ENCODE measurements at places on chromosomes 13 and 19.
A peak's percentile ranks its signal among the peaks of the same experiment; 100 is the strongest.

DNA sequence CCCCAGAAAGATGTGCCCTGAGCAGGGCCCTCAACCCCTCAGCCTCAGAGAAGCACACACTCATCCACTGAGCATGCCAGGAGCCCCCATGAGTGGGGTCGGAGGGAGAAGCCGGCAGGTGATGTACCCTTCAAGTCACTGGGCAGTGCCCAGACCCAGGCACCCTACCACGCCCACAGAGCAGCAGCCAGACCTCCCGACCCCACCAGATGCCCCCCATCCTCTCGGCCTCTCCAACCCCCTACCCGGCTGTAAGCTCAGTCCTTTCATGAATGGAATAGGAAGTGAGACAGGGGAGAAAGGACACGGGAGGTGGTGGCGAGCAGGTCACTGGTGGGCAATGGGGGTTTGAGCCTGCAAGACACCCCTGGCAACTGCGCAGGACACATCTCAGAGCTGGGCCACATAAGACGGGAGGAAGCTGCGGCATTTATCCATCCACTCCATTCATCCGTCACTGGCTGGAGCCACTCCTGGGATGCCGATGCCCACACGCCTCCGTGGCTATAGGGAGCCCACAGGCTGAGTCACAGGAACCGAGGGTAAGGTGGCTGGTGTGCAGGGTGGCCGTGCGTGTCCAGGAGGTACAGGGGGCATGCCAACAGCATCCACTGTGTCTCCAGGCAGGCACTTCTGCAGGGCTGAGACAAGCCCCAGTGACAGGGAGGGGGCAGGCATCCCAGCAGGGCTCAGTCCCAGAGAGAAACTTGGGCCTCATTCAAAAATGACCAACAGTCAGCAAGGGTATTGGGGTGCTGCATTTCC lies 23.8 kb upstream of the VSTM2B start:
- no peak for DNase-seq

- peak; percentile 64 for DNase-seq
Measured at GRCh38 chr13:31468114-31468902, 268.5 kb downstream of the B3GLCT start.

DNA sequence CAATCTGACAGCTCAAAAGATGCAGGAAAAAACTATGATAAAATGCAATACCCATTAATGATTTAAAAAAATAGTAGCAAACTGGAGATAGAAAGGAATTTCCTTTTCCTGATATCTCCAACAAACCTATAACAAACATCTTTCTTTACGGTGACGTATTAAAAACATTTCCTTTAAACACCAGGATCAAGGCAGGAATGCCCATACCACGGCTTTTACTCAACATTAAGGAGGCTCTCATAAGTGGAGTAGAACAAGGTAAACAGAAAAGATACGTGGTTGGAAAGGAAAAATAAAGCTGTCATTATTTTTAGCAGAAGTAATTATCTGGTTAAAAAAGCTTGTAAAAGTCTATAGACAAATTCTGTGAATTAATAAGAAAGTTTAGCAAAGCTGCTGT lies 61.1 kb downstream of the MIPEP start:
- no peak for DNase-seq

DNA sequence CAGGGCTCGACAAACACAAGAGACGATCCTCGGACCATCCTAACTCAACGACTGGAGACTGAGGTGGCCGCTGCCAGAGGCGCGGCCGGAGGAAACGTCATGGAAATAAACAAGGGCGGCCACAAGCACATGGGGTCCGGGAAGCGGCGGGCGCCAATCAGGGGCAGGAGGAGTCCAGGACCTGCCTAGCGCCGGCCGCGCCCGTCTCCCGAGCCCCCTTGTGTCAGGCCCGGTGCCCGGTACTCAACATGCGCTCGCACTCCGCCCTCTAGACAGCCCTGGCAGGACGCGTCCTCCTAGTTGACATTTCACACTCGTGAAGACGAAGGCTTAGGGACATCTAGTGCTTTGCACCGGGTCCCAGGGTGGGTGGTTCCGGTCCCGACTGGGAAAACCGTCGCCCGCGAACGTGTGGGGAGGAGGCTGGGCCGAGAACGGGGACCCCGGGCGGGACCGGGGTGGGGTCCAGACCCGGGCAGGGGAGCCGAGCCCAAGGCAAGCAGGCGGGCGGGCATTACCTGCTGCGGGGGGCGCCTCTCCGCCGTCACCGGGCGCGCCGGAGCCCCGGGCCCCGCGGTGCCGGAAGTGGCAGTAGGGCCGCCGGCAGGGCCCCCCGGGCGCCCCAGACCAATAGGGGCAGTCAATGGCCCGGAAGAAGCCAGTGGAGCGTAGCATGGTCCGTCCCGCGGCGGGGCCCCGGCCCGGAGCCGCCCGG lies 442 bp downstream of the REXO1 start:
- DNase-seq = peak; percentile 32

DNA sequence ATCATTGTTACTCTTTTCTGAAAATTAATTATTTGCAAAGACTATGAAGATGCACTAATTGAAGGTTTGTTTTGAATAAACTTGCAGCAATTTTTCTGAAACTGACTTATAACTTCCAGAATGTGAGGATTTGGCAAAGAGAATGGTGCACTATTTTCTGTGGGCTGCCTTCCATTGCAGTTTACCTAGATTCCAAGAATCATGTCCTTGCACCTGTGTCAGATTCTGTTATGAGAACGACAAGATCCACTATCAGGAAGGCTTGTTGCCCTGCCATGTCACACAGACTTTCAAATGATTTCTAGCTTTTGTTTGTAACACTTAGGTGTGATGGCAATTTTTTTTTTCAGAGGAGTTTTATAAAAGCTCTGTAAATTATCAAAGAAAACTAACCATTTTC lies 5.6 kb upstream of the SLAIN1 start:
- peak; percentile 13 for DNase-seq

- no peak for DNase-seq
Measured at GRCh38 chr13:91127995-91128394, 219.5 kb upstream of the MIR17HG start.

DNA sequence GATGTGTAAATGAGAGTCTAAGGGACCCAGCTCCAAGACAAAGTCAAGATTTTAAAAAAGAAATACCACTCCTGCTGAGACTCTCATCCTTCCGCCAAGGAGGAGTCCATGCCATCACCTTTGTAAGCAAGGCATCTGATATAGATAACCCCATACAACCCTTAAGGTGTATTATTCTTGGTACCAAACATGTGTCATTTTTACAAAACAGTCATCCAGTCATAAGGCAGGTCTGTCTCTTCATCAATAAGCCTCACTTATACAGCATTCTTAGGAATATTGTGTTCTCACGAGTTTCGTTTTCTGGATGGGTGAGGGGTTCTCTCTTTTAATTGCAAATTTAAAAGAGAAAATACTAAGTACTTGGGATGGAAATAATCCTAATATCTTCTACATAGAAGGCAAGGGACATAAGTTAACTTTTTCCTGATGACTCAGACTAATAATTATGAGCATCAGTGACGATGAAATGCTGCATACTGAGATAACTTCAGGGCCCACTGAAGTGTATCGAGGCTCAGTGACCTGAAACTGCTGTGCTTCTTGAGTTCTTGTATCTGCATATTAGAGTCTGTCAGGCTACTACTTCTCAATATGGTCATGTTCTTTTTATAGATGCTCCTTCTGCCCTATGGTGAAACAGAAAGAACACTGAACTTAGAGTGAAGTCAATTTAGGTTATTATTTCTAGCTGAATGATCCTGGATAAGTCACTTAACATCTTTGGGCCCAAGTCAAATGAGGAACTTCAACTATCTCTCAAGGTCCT lies 166.6 kb downstream of the KLF12 start:
- DNase-seq = no peak

- no peak for DNase-seq
Measured at GRCh38 chr13:91704398-91704797, 306.0 kb downstream of the GPC5 start.

- no peak for DNase-seq
Measured at GRCh38 chr19:5081443-5082161, 112.7 kb downstream of the KDM4B start.

DNA sequence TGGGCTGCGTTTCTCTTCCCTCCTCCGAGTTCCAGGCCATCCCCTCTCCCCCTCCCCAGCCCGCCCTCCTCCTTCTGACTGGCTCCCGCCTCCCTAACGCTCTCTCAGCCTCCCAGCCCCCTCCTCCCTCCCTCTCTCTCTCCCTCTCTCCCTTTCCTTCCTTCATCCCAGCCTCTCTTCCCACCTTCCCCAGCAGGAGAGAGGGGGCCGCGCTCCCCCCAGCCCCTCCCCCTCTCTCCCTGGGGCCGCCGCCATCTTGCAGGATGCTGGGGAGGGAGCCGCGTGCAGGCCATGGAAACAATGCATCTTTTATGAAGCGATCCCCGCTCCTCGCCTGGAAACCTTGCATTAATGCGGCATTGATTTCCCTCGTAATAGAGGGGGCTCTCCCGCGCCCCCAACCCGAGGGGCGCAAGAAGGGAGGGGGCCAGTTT lies 42.6 kb upstream of the ADGRL1 start:
- DNase-seq = peak; percentile 95

- no peak for DNase-seq
Measured at GRCh38 chr19:39937787-39938186, 3.4 kb upstream of the FCGBP start.

DNA sequence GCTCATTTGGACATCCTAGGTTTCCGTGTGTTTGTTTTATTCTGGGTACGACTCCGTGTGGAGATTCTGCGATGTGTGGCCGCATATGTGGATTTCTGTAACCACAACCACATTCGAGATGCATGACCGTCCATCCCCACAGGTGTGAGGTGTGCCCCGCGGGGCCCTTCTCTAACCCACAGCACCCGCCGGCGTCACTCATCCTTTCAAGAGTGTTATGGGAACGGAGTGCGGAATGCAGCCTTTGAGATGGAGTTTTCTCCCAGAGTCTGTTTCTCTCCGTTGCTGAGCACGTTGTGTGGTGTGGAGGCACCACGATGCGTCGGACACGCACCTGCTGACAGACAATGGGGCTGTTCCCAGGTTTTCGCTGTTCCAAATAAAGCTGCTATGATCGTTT lies 40.0 kb downstream of the C13orf46 start:
- no peak for DNase-seq

DNA sequence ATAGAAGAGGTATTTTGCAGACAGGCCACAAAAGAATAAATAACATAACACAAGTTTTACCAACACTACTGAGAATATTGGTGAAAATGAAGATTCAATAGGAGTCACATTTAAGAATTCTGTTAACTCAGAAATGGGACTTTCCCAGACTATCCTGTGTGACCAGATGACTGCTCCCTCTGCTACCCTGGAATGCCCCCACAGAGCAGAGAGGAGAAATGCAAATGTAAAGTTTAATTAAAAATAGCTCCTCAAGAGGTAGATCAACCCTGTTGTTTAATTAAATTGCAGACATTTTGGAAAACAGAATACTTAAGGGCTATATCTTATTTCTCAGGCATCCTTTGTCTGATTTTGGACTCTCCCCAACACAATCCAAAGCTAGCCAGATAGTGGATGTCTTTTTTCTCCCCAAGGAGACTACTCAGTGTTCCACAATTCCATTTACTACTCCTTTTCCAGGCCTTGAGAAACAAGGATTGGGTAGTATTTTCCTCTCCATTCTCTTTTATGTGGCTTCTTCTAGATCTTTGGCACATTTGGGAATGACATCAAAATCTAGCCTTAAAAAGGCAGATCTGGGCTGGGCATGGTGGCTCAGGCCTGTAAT lies 104.7 kb upstream of the TSC22D1 start:
- DNase-seq = no peak

- no peak for DNase-seq
Measured at GRCh38 chr13:73519396-73520116, 460.8 kb downstream of the KLF5 start.

- DNase-seq = no peak
Measured at GRCh38 chr13:109587689-109588088, 198.7 kb downstream of the IRS2 start.

DNA sequence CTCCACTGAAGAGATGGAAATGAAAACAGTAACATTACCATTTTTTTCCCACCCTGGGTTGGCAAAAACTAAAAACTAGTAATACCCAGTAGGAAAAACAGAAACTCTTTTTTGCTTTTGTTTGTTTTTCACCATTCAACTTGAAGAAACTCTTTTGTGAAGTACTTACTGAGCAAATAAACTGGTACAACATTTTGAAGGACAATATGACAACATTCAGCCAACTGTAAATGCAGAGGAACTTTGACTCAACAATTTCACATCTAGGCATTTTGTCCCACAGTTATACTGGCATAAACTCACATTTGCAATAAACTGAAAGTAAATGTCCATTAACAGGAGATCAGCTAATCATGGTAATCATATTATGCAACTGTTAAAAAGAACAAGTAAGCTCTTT lies 152.5 kb downstream of the RNF17 start:
- DNase-seq = no peak

DNA sequence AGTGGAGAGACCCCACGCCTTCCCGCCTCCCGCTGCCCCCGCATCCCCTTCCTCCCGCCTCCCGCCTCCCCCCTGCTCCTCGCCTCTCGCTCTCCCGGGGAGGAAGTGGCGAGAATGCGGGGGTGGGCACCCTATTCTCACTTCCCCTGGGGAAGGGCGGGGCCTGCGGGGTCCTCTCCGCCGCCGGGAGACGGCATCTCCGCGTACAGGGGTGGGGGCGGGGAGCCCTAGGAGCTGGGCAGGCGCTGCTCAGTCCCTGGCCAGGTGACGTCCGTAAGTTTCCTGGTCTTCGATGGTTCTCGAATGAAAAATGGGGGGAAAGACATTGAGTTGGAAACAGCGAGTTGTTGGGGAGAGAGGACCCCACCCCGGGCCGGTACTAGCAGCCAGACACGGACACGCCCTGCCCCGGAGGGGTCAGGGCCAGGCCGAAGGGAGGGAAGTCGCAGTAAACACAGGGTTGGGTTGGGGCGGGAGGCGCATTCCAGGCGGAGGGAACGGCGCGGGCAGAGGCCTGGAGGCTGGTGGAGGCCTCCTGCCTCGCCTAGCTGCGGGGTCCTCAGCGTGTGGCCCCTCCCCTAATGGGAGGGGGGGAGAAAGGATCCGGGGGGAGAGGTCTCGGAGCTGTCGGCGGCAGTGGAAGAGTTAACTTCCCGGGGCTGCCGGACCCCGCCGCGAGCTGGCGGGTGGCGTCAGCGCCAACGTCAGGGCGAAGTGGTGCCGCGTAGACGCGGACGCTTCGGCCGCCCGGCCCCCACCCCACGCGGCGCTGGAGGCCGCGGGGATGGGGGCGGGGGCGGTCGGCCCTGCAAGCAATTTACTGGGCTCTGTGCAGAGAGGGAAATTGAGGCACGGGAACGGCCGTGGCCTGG lies 10.4 kb upstream of the JUND start:
- peak; percentile 87 for DNase-seq

DNA sequence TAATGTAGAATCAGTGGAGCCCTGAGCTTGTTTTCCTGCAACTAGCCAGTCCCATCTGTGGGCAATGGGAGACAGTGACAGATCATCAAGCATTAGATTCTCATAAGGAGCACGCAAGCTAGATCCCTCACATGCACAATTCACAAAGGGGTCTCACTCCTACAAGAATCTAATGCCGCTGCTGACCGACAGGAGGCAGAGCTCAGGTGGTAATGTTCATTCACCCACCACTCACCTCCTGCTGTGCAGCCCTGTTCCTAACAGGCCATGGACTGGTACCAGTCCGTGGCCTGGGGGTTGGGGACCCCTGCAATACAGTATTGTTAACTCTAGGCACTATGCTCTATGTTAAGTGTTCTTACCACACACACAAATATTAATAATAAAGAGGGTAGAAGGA lies 362.8 kb downstream of the RBM26 start:
- DNase-seq = no peak
